ENCODE measurements at places on chromosomes 12 and 14.
A peak's percentile ranks its signal among the peaks of the same experiment; 100 is the strongest.

DNA sequence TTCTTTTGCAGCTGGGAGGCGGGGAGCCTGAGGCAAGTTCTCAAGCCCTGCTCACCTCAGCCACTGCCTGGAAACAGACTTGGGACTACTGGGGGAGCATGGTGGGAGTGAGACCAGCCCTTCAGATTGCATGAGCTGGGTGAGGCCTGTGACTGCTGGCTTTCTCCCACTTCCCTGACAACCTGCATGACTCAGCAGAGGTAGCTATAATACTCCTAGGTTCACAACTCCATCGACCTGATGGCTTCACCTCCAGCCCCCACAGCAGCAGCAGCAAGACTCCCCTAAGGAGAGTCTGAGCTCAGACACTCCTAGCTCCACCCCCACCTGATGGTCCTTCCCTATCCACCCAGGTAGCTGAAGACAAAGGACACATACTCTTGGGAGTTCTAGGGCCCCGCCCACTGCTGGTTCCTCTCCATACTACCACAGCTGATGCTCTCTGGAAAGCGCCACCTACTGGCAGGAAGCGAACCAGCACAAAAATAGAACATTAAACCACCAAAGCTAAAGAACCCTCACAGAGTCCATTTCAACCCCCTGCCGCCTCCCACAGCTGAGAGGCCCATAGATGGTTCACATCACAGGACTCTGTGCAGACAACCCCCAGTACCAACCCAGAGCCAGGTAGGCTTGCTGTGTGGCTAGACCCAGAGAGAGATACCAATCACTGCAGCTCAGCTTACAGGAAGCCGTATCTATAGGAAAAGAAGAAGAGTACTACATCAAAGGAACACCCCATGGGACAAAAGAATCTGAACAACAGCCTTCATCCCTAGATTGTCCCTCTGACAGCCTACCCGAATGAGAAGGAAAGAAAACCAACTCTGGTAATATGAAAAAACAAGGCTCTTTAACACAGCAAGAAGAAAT lies 68.7 kb downstream of the RPAP3 start:
- peak; percentile 22 for DNase-seq

GRCh38 chr12:110501399-110501751 lies 536 bp downstream of the VPS29 start:
- peak; percentile 56 for DNase-seq

DNA sequence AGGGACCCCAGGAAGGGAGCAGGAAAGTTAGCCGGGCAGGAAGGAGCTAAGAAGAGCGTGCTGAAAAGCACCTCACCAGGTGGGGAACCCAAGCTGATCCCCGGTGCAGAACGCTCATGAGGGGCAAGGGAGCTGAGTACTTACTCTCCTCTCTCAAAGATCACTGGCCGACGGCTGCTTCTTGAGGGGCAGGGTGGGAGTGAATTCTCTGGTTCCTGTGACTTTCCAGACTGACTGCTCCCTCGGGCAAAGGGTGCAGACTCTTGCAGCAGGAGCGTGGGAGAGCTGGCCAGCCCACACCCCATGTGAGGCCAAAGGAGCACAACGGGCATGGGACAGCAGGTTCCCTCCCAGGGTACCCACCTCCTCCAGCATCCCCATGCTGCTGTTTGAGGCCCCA lies 44.9 kb upstream of the DIO3 start:
- DNase-seq, result no peak

GRCh38 chr14:64745511-64746091 lies 41.4 kb downstream of the PLEKHG3 start:
- DNase-seq, result no peak

Data from CD4-positive, CD25-positive, alpha-beta regulatory T cell (primary cell).